Stimulated activated CD8-positive, alpha-beta memory T cell treated with anti-CD3 and anti-CD28 coated beads, Interleukin-7, amount 100 ng/mL, for 4 hours (primary cell): ENCODE measurements at places on chromosomes 11 and 22.

DNA sequence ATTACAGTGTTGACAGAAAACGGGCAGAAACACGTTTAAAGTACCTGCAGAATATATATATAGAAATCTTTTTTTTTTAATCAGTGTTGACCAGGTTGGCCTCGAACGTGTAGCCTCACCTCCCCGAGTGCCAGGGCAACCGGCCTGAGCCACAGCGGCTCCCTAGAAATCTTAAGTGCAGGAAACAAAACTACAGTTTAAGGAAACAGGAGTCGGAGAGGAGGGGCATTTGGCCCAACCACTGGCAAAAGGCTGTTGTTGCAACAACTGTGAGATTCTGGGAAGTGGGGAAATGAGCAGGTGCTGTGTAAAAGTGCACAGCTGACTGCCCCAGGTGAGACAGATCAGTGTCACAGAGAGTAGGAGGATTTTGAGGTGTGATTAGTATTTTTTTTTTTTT is 3.7 kb downstream of the YWHAH start:
- no peak for DNase-seq

DNA sequence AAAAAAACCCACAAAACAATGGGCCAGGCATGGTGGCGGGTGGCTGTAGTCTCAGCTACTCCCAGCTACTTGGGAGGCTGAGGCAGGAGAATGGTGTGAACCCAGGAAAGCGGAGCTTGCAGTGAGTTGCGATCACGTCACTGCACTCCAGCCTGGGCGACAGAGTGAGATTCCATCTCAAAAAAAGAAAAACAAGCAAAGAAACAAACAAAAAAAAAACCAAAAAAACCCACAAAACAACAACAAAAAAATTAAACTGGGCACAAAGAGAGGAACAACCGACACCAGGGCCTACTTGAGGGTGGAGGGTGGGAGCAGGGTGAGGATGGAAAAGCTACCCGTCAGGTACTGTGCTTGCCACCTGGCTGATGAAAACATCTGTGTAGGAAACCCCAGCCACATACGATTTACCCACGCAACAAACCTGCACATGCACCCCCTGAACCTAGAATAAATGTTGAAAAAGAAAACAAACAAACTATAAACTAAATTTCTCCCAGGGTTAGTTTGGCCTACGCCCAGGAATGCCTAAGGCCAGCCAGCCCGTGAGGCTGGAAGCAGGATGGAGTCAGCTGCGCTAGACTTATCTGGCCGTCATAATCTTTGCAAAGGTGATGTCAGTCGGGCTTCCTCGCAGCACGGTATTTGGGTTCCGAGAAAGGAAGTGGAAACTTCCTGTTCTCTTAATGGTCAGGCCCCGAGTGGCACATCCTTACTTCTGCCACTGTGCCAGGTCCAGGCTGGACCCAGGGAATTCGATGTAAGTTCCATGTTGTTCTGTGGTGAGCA is 21.9 kb upstream of the CYB5R3 start:
- DNase-seq: no peak

GRCh38 chr11:94705891-94706615 is 62.1 kb upstream of the AMOTL1 start:
- no peak for DNase-seq

DNA sequence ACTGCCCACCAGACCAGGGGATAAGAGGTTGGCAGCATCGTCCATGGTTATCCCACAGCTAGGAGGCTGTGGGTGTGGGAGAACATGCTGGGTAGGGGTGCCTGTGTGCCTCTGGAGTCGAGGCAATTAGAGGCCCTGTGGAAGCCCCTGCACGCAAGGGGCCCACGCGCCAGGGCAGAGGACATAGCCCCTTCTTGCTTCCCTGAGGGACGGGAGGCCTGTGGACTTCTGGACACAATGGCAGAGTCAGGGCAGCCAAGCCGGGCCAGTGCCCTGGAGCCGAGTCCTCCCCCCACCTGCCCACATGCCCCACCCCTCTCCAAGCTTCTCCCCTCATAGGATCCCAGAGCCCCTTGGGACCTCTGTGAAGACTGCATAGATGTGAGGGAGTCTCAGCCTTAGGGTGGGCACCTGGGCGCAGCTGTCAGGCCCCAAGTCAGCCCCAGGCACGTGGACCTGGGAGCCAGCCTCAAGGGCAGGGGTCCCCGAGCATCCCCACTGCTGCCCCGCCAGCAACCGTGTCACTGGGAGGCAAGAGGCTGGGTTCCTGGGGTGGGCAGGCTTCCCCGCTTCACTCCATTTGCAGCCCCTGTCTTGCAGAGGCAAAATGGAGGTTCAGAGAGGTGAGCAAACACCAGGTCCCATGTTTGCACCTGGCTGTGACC is 52.4 kb downstream of the CDKN1C start:
- no peak for DNase-seq

DNA sequence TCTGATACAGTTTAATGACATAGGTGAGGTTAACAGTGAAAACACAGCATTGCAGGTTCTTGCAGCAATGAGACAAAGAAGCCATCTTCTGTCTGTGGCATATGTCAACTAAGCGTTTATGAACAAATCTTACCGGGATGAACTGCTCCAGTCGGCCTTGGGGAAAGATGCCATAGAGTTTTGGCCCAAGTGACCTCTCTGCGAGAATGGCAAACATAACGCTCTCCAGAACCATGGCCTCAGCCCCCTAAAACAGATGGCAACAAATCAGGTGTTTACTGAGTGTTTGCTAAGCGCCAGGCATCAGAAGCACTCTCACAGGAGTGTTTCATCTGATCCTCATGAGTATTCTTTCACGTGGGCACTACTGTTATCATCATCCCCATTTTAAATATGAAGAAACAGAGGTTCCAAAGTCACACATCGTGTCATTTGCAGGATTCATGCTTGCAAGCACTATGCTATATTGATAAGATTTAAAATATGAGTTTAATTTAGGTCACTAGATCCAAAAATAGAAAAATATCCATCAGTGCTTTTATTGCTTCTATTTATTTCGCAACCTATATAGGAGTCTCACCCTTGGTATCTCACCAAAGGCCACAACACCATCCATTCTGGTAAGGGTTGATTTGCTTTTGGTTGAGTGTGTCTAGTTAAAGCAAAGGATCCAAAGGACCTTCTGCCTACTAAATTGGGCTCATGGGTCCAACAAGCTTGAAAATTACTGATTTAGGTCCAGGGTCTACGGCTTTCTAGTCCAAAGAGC is 35.9 kb downstream of the TCIRG1 start:
- no peak for DNase-seq

DNA sequence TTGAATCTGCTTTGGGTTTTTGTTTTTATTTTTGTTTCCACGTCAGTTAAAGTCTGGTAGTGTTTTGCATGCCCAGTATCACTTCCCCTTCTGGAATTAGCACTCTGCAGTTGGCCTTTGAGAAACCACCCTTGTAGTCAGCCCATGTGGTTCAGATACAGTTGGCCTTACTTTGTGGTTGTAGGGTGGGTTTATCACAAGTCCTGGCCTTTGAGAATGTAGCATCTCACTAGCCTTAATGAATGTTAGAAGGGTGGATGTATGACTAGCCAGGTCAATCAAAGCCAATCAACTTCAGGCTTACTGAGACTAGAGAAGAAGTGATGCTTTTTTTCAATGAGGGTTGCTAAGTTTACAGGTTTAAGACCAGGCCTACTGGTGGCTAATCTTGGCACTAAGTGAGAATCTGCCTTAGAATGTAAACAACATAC is 19.8 kb downstream of the ARL14EP start:
- no peak for DNase-seq

DNA sequence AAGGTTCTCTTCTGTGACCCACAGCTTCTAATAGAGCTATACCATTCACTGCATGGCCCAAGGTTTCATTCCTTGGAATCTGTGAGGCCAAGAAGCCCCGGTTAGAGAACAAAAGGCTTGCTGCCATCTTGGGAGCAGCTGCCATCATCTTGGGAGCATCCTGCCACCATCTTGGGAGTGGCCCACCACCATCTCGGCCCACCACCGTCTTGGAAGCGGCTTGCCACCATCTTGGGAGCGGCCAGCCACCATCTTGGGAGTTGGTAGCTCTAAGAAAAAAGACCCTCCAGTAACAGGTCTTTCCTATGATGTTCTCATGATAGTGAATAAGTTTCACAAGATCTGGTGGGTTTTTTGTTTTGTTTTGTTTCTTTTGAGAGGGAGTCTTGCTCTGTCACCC is 703.9 kb upstream of the ANO3 start:
- DNase-seq: no peak

- no peak for DNase-seq
Measured at GRCh38 chr11:28448186-28448585, 340.0 kb downstream of the METTL15 start.

DNA sequence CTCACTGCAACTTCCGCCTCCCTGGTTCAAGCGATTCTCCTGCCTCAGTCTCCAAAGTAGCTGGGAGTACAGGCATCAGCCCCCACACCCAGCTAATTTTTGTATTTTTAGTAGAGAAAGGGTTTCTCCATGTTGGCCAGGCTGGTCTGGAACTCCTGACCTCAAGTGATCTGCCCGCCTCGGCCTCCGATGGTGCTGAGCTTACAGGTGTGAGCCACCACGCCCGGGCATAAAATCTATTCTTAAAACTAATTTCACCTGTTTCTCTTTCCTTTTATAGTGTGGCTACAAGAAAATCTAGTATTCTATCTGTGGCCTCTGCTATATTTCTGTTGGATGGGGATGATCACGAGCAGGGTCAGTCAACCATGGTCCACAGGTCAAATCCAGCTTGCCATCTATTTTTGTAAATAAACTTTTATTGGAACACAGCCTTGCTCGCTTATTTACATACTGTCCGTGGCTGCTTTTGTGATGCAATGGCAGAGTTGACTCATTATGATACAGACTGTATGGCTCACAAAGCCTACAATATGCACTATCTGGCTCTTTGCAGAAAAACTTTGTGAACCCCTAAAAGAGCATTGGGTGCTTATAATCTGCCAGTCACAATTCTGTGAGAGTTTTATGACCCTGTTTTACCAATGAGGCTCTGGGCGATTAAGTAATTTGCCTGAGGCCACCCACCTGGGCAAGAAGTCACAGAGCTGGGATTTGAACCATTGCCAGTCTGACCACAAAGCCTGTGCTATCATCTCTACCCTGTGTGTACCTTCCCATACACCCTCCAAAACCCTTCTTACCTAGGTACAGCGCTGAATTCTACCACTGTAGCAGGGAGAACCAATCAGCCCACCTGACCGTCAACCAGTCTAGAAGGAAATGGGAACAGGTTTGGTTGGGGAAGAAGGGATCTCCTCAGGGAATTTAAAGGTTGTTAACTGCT is 28.3 kb downstream of the SLC1A2 start:
- peak; percentile 6 for DNase-seq

DNA sequence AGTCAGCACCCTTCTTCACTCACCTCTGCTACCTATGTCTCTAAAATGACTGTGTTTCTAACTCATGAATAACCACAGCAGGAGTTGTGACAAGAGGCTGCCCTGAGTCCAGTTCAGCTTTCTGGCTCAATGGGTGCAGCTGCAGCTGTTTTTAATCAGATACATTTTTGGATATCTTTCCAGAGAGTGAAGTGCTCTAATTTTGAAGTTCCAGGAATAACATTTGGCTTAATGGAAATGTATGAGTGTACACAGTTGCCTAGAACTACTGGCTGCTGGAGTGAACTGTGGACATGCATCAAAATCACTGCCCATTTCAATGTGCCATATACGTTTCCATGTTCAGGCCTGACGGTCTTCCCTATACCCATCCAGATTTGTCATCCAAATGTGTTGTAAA is 769.5 kb upstream of the ANO3 start:
- DNase-seq: no peak

- no peak for DNase-seq
Measured at GRCh38 chr11:72228844-72229231, 4.3 kb downstream of the INPPL1 start.

DNA sequence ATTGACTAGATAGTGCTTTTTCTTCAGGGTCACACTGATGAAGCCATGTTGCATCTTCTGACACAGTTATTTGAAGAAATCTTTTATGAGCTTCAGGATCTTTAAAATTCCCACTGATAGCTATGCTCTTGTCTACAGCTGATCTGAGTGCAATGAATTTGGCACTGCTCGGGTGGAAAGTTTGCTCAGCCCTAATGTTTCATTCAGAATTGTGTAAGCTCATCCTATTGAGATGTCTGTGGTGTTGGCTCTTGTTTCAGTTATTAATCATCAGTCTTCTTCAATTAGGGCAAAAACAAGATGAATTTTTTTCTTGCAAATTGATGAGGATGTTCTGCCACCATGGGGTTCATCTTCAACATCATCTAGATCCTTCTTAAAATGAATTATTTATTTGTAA is 1387.0 kb upstream of the RAG2 start:
- no peak for DNase-seq

GRCh38 chr11:13291800-13292199 is 14.2 kb downstream of the BMAL1 start:
- DNase-seq: no peak

DNA sequence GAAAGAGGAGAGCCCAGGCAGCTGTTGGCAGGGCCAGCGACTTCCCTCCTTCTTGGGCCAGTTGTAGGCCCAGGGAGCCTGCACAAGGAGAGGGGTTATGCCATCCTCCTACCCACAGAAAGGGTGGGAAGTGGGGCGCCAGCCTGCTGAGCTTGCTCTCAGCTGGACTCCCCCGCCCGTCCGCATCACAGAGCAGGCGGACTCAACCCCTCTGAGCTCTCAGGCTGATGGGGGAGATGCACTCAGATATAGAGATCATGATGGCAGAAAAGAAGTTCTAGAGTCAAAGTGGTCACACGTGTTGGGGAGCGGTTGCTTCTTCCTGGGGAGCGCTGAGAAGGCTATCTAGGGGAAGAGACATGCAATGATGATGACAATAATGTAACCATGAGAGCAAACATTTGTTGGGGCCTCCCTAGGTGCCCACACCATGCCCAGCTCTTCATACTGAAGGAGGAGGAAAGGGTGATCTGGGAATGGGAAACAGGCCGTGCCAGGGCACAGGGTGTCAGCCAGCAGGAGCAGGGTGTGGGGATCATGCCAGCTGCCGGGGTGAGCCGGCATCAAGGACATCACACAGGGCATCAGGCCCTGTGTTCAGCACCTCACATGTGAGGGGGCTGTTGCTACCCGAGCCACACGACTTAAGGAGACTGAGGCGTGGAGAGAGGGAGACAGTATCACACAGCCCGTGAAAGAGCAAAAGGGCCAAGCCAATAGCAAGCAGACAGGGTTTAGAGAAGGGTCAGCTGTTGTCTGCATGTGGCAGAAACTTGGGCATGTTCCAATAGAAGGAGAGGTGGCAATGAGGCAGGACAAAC is 7.7 kb downstream of the SLC35E4 start:
- no peak for DNase-seq

GRCh38 chr11:88188932-88189253 is 13.7 kb upstream of the RAB38 start:
- DNase-seq: no peak
